Hematopoietic multipotent progenitor cell treated with erythropoietin and hydrocortisone succinate and interleukin-3 and kit ligand, for 4 days (in vitro differentiated cells): ENCODE measurements at places on chromosomes 5 and 9.

- DNase-seq = no peak
Measured at GRCh38 chr9:101315112-101315450, 69.7 kb downstream of the BAAT start.

DNA sequence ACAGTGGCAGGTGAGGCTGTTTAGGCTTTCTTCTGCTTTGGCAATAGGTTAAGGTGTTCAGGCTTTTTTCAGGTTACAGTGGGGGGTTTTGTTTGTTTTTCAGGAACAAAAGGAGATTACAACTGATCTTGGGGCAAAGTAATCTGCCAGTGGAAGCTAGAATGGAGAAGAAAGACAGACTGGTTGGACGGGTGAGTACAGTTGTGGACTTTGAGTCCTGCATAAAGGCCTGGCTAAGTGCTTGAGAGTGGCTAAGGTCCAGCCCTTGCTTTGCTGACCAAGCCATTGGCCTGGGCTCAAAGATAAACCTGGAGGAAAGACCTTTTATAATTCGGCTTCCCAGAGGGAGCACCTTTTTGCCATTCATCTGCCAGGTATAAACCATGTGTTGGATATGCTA lies 63.1 kb downstream of the MTMR12 start:
- DNase-seq = no peak

DNA sequence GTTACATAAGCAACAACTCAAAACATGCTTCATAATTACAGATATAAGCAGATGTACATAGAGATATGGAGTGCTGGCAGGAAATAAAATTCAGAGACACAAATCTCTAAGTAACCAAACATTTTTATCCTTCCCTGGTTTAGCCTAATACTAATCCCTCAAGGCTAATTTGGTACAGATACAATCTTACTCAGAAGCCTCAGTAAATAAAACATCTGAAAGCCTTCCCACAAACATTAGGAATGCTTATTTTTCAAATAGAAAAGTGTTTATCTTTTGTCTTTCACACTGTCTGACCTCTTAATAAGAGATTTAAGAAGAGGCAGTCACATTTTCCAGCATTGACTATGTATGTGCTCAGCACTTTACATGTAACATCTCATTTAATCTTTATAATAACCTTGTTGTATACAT lies 399.4 kb downstream of the ARRDC3 start:
- peak; percentile 10 for DNase-seq

DNA sequence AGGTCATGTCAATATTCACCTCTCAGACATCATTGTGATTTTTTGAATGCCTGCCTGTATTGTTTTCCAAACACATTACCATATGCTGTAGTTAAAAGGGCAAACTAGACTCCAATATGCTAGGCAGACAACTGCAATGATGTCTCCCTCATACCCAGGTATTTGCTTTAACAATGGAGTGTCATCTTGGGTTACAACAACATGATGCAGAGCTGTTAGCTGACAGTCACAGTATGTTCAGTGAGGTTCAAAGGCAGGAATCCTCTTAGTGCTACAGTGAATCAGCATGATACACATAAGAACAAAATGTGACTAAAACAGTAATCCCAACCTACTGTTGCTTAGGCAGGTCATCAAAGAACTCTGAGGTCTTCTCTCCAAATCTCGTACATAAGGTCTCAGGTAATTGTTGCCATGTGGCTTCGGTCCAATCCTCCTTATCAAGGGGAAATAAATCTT lies 24.0 kb downstream of the OR1J1 start:
- DNase-seq = no peak

DNA sequence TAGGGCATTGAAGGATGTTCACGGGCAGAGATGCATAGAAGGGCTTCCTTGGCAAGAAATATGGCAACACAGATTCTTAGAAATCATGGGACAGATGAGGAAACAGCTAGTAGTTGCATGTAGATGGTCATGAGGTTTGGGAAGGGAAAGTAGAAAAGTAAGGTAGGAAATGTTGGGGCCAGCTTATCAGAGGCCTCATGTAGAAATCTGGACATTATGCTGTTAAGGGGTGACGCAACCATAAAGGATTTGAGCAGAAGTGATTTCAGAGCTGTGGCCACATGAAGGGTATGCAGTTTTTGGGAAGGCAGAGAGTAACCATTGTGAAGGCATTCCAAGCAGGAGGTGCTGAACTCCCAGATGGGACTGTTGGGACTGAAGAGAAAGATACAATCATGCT lies 224.0 kb downstream of the ARHGAP26 start:
- peak; percentile 14 for DNase-seq

DNA sequence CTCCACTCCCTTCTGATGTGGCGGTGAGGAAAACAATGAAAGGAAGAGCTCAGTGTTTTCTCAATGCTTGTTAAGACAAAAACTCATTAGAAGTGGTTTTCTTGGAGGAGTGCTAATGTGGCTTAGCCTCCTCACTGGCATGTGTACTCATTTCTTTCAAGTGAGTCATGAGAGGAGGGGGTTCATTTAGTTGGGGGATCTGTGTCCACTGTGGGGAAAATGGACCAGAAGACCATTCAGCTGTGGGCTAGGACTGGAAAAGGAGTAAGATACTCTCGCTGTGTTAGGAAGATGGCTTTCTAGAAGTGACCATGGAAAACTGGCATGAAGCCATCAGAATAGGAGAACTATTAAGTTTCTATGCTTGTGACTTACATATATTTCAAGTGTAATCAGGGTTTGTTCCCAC lies 23.5 kb downstream of the KLF9 start:
- DNase-seq = no peak

DNA sequence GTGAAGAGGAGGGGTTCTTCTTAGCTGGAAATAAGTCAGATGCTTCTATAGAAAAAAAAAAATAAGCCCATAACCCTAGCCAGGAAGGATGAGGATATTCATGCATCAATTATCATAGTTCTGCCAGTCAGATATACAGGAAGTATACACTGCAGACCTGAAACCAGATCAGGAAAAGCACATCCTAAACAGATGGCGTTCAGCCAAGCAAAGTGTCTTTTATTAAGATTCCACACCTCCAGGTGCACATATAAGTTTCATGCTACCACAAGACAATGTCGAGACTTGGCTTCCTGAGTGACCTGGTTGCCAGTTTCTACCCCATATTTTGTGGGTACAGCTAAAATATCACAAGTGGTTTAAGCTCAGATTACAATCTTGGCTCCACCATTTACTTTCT lies 108.3 kb downstream of the CETN3 start:
- DNase-seq = no peak

GRCh38 chr9:111050819-111051218 lies 12.5 kb upstream of the LPAR1 start:
- no peak for DNase-seq

- peak; percentile 75 for DNase-seq
Measured at GRCh38 chr9:105672711-105673234, 10.5 kb downstream of the TAL2 start.

DNA sequence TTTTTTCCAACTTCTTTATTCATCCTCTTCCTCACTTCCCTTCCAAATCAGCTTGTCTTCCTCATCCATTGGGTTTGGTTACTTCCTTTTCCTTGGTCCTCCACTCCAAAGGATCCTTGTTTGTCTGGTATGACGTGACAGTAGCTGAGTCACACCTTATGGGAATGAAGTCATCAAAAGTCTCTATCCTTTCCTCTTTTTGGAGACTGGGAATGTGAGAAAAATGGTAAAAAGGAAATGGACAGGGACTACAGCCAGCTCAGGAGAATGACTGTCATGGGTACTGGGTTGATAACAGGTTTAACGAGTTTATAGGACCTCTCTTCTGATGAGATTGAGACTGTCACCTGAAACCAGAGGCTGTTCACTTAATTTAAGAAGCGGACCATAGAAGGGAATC lies 76.2 kb upstream of the MYO10 start:
- no peak for DNase-seq

GRCh38 chr9:38339496-38339895 lies 53.0 kb upstream of the ALDH1B1 start:
- no peak for DNase-seq

DNA sequence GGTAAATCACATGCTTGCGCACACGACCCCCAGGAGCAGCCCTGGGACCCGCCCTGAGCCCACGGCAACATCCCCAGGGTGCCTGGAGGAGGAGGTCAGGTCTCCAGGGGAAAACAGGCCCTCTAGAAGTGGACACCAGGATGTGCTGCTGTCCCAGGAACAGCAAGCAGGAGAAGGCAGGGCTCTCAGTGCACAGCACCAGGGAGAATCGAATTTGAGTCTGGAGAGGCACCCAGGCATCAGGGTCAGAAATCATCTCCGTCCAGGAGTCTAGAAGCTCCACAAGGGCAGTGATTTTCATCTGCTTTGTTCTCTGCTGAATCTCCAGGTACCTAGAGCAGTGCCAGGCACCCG lies 93.6 kb downstream of the PAX5 start:
- DNase-seq = no peak

DNA sequence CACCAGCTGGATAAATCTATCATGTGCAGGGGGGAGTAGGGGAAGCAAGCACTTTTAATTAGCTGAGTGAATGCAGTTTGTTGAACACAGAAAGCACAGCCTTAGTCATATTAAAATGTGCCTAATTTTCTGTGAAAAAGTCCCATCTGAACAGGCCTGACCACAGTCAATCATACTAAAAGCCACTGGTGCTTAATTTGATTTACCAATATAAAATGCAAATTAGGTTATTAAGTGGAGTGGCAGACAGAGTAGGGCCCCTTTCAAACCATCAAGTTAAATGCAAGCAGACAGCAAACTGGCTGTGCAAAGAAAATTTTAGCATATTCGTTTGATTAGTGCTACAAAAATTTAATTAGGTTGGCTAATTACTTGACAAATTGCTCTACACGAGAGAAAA lies 176.1 kb downstream of the ISL1 start:
- DNase-seq = no peak

- DNase-seq = no peak
Measured at GRCh38 chr9:106758911-106759310, 104.1 kb upstream of the ZNF462 start.

GRCh38 chr5:153797484-153797883 lies 241.2 kb downstream of the FAM114A2 start:
- no peak for DNase-seq

DNA sequence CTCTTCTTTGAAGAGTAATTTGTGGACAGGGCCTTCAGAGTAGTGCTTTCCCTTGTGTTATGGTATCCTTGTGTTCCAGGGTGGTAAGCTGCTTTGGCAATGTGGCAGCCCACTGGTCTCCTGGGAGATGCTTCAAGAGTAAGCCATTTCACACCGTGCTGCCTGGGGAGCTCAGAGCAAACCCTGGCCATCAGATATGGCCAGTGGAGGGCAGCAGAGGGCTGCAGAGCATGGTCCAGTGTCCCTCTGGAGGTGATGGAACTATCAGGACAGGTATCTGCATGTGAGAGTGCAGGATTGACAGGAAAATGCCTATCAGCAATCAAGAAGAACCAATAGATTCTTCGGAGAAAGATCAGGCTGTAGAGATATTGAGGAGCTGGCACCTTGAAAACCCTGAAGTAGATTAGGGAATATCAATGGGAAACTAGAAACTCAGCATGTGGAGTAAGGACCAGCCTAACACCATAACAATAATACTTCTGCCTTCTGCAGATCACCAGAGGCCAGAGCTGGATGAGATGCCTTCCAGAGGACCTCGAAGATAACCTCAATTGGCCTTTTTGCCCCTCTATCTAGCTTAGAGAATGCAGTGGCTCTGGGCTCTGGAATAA lies 90.8 kb downstream of the PLPPR1 start:
- peak; percentile 49 for DNase-seq

DNA sequence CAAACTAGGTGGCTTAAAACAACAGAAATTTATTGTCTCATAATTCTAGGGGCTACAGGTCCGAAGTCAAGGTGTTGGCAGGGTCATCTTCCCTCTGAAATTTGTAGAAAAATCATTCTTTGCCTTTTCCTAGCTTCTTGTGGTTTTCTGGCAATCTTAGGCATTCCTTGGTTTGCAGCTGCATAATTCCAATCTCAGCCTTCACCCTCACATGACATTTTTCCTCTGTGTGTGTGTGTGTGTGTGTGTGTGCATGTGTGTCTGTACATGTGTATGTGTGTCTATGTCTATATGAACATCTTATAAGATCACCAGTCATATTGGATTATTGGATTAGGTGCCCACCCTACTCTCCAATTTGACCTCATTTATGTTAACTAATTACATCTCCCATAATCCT lies 330.6 kb downstream of the CHSY3 start:
- no peak for DNase-seq

DNA sequence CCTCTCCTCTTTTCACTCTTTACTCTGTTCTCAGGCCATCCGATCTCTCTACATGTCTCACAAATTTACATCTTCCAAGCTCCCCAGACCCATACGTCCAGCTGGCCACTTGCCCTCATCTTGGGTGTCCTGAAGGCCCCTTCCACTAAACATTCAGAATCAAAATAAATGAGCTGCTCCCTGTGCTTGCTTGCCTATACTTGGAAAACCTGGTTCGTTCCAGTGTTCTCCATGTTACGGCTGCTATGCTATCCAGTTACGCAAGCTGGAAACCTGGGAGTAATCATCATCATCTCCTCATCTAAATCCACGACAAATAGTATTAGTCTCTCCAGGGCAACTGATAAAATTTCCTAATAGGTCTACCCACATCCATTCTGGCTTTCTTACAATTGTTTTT lies 165.0 kb upstream of the FBXL17 start:
- no peak for DNase-seq

- peak; percentile 1 for DNase-seq
Measured at GRCh38 chr5:92222449-92222848, 839.3 kb upstream of the ARRDC3 start.

GRCh38 chr5:150465927-150466326 lies 16.4 kb upstream of the RPS14 start:
- DNase-seq = no peak

DNA sequence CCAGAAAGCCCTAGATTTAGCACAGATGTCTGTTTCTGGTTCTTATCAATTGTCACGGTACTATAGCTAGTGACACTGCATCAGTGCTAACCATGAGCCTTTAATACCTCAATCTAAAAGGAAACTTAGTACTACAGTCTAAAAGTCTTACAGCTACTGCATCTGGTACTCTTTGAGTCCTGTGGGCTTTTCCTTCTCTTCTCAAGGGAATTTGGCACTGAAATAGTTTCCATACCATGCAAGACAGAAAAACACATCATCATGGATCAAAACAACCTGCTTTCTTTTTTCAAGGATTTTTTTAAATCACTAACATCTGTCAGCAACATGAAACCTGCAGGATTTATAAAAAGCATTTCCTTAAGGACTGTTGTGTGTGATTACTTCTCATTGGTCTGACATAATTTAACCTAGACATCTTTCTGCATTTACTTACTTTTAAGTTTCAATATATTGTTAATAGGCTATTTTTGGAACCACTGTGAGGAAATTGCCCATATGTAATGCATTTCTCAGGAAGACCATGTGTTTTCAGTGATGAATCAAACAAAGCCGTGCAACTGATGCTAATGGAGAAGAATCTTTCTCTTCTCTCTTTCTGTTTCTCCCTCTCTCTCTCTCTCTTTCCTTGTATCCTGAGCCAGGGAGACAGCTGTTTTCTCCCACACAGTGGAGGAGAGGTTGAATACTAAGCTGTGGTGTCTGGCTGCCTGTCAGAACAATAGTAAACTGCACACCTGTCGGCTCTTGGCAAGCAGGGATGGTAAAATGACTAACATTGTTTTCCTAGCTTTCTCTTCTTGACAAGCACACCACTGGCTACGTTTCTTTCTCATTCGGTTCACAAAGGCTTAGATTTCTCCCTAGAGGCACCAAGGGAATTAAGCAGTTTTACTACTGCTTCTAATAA lies 273.4 kb downstream of the CSNK1G3 start:
- DNase-seq = no peak

- DNase-seq = no peak
Measured at GRCh38 chr5:173574983-173575382, 41.5 kb downstream of the BOD1 start.
